ENCODE measurements at places on chromosomes 13 and 19.

- DNase-seq = peak; percentile 88
Observed at GRCh38 chr13:40503966-40504591, 162.4 kb downstream of the FOXO1 start.

GRCh38 chr13:77563111-77563510 lies 27.6 kb downstream of the SCEL start:
- peak; percentile 44 for DNase-seq

- no peak for DNase-seq
Observed at GRCh38 chr19:10830370-10830769, 5.6 kb downstream of the TMED1 start.

GRCh38 chr19:16262618-16263017 lies 62.0 kb upstream of the KLF2 start:
- peak; percentile 36 for DNase-seq

DNA sequence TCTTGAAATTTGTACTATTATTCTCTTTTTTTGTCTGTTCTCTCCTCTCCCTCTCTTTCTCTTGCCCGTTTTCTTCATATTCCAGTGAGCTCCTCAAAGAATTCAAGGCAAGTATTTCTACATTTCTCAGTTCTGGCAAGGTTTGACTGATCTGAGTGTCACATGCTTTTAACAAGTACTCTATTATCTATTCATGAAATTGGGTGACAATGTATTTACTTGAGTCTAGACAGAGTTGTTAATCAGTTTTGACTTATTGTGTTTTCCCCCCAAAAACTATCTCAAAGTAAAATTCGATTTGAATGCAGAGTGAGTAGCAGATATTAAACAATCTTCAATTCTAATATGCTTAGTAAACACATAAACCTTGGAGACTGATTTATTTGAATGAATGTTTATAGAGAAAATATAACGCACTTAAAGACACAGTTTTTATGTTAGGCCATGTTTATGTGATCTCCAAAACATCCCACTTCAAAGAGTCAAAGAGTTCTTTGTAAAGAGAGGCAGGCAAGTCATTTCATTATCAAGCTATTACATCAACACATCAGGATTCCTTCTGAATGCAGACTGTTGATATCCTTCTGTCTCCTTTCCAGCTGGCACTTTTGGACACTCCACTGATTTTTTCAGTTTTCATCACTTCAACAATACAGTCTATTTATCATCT lies 166.6 kb downstream of the SLITRK6 start:
- no peak for DNase-seq

DNA sequence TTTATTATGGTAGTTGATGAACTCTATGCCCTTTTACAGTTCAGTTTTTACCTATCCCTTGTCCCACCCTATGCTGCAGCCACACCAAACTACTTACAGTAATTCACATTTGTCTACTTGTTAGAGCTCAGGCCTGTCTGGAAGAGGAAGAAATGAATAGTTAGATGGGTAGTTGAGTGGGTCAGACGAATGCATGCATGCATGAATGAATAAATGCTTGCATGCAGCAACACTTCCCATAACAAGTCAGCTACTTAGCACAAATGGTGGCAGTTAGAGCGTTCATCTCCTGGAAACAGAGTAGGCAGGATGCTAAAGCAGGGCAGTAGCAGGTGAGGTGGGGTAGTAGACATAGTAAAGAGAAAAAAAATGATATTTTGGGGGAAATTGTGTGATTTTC lies 322.3 kb downstream of the NDFIP2 start:
- no peak for DNase-seq

DNA sequence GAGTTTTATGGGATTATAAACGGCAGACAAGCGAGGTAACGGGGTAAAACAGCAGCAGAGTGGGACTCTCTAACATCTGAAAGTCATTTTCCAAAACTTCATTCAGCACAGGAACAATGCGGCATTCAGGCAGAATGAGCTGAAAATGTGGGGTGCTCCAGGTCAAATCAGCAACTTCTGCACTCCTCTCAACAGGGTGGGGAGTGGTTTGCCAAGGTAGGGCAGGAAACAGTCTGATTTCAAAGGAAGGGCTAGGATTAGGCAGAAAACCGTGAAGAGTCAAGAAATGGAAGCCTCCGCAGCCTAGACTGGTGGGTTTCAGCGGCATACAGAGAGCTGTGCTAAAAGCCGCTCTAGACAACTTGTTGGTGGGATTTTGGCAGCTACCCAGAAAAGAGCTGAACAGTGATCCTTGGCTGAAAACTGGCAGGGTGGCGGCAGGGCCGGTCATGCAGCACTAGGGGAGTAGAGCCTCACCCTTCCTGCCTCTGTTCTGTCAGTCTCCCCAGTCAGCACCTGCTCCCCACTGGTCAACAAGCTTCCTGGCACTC lies 154.2 kb upstream of the KLF12 start:
- peak; percentile 16 for DNase-seq

GRCh38 chr13:37168151-37168550 lies 62.7 kb upstream of the CSNK1A1L start:
- DNase-seq = no peak

DNA sequence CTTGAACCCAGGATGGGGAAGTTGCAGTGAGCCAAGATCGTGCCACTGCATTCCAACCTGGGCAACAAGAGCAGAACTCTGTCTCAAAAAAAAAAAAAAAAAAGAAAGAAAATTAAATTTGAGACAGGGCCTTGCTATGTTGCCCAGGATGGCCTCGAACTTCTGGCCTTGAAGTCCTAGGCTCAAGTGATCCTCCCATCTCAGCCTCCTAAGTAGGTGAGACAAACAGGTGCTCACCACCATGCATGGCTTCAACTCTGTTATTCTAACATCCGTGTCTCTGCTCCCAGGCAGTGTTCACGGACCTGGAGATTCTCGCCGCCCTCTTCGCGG lies 40.3 kb downstream of the PDE4A start:
- DNase-seq = no peak

DNA sequence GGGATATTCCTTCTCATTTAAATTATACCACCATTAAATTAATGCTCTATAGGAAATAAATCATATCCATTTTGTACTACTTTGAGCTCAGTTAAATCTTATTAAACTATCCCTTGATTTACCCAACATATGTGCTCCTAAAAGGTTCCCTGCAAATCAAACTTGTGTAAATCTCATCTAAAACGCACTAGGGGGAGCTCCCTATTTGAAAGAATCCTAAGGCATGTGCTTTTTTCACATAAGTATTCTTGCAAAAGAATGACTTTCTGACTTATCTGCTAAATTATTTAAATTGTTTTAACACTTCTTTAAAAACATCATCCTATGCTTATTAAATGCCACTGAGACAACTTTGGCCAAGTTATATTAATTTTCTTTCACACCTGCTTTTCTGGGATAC lies 7.9 kb downstream of the INTS6 start:
- DNase-seq = peak; percentile 73

- DNase-seq = no peak
Observed at GRCh38 chr13:57629391-57629804, 2.1 kb upstream of the PCDH17 start.

- DNase-seq = no peak
Observed at GRCh38 chr13:62130062-62130970, 714.7 kb upstream of the PCDH20 start.

- no peak for DNase-seq
Observed at GRCh38 chr19:41994994-41995958, 1.2 kb upstream of the ATP1A3 start.

- DNase-seq = no peak
Observed at GRCh38 chr13:75318138-75318833, 163.7 kb downstream of the TBC1D4 start.

GRCh38 chr19:10593820-10594637 lies 6.9 kb upstream of the AP1M2 start:
- DNase-seq = no peak

DNA sequence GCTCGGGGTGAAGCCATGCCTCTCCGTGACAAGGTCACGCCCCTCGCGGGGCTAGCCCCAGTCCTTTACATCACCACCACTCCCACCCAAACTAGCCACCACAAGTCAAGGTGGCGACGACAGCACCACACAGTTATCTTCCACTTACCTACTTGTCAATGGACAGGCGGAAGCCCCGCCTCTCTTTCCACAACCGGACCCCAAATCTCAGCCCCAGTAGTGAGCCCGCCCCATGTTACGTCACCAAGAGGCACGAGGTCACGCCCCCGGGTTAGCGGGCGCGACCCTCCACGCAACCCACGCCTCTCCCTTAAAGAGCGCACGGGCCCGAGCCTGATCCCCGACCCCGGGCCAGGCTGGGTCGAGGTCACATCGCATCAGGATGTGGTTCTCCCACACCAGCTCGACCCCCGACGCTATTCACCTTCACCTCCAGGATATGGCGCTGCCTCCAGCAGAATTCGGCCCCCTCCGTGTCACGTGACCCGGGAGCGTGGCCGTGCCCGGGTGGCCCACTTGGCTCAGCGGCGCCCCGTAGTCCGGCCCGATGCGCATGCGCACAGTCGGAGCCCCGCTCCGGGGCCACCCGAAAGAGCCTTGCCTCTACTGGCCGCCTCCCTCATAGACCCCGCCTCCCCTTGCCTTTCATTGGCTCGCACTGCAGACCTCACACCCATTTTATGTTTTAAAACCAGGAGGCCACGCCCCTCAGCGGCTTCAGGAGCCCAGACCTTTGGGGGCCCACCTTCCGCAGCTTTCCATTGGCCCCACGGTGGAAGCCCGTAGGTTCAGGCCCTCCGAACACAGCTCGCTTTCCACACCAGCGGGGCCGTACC lies 18.2 kb downstream of the SYDE1 start:
- peak; percentile 99 for DNase-seq

DNA sequence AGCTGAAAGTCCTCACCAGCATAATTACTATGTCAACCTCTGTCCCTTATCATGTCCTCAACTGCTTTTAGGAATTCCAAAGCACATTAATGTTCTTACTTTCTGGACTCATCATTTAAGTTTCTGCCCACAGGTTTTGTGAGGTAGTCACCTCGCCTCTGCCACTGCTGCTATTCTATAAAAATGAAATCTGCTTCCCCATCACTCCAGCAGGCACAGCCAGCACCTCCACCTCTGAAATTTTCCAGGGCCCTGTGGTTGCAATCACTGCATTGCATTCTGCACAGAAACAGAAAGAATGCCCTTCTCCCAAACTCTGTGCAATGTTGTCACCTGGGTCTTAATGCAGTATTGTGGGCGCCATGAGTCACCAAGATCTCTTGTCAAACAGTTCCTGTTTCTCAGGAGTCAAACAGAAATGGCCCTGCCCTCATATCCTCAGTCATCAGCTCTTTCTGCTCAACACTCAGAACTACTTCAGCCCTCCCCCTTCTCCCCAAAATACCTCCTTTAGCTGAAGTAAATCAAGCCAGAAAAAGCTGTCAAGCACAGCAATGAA lies 529.2 kb upstream of the NBEA start:
- DNase-seq = peak; percentile 24

GRCh38 chr13:26446751-26447150 lies 110.7 kb upstream of the WASF3 start:
- DNase-seq = no peak

- peak; percentile 76 for DNase-seq
Observed at GRCh38 chr19:32397671-32398101, 7.9 kb upstream of the DPY19L3 start.

- peak; percentile 22 for DNase-seq
Observed at GRCh38 chr19:42281146-42281826, 12.2 kb downstream of the CIC start.

DNA sequence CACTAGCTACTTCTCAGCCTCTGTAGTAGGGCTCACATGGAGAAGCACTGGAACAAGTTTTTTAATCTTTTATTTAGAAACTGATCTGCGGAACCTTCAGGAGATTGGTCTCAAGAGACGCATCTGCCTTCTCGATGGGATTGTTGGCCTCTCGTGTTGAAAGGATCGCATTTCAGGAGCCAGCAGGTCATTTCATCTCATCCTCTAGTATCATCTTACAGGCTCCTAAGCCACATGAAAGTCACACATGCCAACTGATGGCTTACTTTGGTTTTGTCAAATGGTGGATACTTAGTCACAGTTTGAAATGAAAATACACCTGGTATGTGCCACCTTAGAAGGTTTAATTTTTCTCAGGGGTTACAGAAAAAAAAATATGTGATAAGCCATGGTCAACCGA lies 1703.6 kb downstream of the EFNB2 start:
- no peak for DNase-seq

GRCh38 chr19:39814595-39814994 lies 19.4 kb downstream of the DYRK1B start:
- DNase-seq = peak; percentile 20

DNA sequence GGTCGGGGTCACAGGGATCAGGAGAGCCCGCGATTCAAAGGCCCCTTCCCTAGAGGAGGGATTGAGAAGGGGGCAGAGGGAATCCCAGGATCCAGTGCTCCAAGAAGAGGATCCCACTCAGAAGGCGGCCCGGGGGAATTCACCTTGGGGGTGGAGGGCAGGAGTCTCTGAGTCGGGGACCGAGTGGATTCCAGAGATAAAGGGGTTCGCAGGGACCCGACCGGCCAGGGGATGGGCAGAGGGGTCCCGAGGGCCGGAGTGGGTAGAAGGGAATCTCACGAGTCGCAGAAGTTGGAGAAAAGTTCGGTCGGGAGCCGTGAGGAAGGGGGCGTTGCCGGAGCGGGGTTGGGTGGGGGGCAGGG lies 261 bp downstream of the PRKD2 start:
- no peak for DNase-seq

GRCh38 chr19:42069619-42070351 lies at the start of gene GRIK5:
TSS of gene GRIK5 (minus strand) at chr19:42070206. CDS start at chr19:42065770, 4,436 bp downstream.
- no peak for DNase-seq

DNA sequence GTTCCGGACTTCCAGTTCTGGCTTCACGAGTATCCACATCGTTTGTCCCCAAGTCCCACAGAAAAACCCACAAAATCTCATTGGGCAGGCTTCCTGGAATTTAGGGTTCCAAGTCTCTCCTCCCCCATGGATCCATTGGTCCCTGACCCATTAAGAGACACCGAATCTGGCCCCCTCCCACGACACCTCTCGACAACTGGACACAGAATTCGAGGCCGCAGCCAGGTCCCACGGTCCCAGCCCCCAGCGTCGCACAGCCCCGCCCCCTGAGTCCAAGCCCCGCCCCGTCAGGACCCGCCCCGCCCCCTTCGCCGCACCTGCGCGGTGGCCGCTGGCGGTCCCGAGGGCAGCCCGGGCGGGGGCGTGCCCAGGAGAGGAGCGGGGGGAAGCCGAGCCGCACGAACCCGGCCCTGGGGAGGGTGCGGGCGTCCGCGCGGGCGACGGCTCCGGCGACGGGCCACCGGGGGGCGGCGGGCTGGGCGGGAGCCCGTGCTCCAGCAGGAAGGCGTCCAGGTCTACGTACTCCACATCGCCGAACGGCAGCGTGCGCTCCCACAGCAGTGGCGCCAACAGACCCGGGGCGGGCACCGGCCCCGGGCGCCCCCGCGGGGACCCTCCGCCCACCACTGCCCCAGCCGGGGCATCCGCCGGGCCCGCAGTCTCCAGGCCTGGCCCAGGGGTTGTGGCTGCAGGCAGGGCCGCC lies 1.8 kb downstream of the DBP start:
- no peak for DNase-seq

- DNase-seq = no peak
Observed at GRCh38 chr13:104021806-104022397, 955.7 kb upstream of the SLC10A2 start.

All from cardiac fibroblast (primary cell).